ENCODE measurements at places on chromosomes 1 and 21. TPM values are rescaled to one million over a fixed set of nuclear protein-coding genes. Genes with fewer than 3 reads are reported as not detected.

KLHDC9 gene
- total RNA-seq: 1.6 TPM

DNA sequence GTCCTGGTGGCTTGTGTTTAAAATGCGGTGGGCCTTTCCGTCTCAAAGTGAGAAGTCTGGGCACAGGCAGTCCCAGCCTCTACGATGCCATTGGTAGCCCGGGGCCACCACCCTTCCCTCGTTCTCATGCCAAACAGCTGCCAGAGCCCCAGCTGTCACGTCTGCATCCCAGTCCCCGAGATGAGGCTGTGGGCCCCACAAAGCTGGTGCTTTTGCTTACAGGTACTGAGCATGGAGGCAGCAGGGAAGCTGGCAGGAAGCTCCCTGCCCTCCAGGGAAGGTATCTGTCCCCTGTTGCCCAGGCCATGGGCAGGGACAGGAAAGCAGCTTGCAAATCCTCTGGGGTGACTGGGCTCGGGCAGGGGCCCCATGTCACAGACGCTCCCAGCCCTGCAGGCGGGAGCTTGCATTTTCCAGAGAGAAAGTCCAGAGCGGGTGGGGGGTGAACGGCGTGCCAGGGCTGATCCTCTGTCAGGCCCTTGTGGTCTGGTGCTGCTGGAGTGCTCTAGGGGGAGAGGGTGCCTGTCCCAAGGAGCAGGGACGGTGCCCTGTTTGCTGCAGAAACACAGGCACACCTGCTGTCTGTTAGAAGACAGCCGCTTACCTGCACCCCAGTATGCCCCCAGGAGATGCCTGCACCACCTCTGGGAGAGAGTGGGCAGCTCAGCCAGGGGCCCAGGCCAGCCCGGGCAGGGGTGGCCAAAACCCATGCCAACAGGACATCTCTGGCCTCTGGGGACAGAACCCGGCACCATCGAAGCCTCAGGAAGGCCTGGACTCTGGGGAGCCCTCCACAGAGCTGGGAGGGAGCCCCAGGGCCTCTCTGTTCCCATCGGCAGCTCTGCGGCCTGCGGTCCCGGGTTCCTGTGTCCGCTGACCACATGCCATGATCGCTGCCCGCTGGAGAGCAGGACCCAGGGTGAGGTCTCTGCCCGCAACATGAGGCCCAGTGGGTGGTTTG, 45.9 kb downstream of the SLX9 start:
- peak; percentile 75 for DNase-seq

DNA sequence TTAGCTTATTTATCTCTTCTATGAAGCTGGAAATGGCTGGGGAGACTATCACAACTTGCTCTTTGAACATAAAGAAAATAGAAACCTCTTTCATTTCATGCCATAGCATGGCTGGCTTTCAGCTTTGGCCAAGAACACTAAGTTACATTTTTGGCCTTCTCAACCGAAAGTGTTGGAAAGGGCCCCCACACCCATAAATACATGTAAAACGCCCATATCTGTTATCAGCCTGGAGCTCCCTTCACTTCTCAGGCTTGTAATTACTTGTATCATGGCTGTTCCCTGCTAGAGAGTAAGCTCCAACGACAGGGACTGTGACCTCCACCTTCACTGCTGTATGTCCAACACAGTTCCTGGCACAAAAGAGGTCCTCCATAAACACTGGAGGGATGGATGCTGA, 12.7 kb upstream of the EIF4G3 start:
- no peak for DNase-seq

DNA sequence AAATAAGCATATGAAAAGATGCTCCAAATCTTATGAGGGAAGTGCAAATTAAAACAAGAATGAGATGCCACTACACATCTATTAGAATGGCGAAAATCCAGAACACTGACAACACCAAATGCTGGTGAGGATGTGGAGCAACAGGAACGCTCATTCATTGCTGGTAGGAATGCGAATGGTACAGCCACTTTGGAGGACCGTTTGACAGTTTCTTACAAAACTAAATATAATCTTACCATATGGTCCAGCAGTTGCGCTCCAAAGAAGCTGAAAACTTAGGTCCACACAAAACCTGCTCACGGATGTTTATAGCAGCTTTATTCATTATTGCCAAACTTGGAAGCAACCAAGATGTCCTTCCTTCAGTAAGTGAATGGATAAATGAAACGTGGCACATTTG, 50.3 kb downstream of the POFUT2 start:
- no peak for DNase-seq

CTSE gene
- total RNA-seq: not detected

DNA sequence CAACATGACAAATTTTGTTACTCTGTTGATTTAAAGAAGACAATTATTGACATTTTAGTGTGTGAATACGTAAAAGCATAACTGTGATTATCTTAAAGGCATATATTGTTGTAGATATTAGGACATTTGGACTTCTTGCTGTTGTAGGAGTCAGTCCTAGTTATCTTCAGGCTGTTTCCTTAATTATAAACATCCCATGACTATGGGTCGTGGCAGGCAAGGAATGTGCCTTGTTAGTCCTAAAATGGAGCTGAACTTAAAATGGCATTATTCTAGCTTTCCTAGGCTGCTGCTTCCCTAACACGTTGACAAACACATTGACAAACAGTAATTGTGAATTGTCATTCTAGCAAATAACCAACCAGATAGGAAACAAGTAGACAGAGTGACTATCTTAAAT, 4.4 kb upstream of the MPZL1 start:
- DNase-seq: no peak

DNA sequence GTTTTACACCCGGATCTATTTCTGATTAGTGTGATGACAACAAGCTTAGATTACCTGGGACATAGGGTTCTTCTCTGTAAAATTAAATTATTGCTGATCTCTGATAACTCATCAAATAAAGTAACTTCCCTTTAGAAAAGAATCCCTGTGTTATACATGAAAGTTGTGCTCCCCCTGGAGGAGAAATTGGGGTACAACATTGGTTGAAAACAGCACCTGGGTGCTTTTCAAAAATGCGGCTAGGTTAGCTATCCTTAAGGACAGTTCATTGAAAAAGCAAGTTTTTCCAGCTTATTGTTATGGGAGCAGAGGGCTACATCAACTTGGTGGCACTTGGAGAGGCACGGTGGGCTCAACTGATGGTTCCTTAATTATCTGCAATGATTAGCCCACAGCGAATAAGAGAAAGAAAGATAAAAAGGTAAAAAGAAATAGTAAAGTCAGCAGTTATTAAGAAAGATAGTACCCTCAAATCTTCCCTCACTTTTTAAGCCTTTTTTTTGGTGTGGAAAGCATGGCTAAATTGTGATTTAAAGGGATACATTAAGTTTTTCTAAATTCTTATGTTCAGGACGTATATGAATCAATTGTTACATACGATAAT, 97.8 kb downstream of the FMN2 start:
- DNase-seq: no peak

DNA sequence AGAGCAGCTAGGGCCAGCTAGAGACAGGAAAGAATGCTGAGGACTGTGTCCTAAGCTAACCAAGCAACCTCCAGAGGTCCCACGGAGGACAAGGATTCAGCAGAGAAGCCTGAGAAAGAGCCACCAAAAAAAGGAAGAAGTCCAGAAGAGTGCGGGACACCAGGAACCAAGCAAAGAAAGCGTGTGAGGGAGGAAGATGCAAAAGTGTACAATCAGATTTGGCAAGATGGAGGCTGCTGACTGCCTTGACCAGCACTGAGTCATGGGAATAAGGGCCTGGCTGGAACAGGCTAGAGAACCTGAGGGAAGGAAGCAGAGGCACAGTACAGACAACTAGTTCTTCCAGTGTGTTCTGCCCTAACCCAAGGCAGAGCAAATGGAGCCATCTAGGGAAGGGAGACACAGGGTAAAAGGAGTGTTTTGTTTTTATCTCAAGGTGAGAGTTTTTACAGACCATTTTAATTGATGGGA, 18.5 kb downstream of the TP53BP2 start:
- DNase-seq: no peak

SPRR1B gene
- not detected for total RNA-seq

MEGF6 gene
- 328 TPM for total RNA-seq

SYNC gene
- 72.5 TPM for total RNA-seq

ADCY10 gene
- total RNA-seq: 0.07 TPM

SPRR2D gene
- total RNA-seq: not detected

GRCh38 chr1:54227091-54227602, 27.2 kb downstream of the MRPL37 start:
- DNase-seq: no peak

- DNase-seq: no peak
These were observed 9.2 kb downstream of the RPS6KA1 start for GRCh38 chr1:26538480-26539412.

DNA sequence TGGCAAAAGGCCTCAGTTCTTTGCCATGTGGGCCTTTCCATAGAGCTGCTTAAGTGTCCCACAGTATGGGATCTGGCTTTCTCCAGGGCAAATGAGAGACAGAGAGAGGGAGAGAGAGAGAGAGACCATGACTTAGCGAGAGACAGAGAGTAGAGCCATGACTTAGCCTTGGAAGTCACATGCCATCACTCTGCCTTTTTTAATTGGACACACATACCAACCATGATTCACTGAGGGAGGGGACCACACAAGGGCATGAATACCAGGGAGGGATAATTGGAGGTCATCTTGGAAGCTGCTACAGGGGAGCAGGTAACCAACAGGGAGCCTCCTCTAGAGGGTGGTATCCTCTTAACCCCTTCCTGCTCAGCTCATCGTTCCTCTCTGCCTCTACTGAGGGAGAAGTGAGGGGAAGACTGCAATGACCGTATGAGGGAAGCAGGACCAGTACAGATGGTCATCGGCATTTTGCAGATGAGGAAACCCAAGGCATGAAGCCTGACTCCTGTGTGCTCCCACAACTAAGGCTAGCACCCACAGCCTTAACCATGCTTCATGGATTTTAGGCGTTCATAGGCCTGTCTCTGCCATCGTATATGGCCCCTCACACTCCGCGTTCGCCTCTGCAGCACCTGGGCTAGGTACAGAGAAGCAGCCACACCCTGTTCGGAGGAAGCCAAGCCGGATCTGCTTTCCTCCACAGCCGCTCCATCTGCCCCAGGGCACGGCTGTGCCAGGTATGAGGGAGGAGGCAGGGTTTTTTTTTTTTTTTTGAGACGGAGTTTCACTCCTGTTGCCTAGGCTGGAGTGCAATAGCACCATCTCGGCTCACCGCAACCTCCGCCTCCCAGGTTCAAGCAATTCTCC, 38.6 kb downstream of the MEF2D start:
- no peak for DNase-seq

DNA sequence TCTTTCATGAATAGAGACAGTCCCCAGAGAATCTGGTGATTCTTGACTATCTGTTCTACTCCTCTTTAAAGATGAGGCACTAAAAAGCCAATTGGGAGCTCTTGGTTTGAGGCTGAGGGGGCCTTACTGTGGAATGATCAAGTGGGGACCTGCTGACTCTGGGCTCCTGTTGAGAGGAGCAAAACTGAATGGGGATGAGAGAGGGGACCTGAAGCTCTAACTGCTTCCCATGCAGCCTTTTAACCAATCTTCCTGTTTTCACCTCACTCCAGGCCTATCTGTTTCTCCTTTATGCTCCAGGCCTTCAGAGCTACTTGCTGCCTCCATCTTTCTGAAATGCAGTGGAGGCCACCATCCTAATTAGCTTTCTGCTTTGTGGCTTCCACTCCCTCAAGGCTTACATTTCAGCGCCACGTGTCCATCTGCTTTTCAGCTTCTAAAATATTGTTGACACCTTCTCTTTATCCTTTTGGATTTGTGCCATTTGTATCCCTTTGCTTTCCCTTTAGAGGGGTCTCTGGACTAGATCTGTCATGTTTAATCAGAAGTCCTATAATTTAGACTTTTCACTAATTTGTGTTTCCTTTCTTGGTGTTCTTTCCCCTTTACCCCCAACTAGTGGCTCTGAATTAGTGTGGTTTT, 145.7 kb downstream of the DHRS3 start:
- DNase-seq: no peak

- no peak for DNase-seq
These were observed 74.2 kb downstream of the ATF6 start for GRCh38 chr1:161840363-161840762.

- peak; percentile 78 for DNase-seq
These were observed 39.9 kb downstream of the EPHA2 start for GRCh38 chr1:16116002-16116401.

DNA sequence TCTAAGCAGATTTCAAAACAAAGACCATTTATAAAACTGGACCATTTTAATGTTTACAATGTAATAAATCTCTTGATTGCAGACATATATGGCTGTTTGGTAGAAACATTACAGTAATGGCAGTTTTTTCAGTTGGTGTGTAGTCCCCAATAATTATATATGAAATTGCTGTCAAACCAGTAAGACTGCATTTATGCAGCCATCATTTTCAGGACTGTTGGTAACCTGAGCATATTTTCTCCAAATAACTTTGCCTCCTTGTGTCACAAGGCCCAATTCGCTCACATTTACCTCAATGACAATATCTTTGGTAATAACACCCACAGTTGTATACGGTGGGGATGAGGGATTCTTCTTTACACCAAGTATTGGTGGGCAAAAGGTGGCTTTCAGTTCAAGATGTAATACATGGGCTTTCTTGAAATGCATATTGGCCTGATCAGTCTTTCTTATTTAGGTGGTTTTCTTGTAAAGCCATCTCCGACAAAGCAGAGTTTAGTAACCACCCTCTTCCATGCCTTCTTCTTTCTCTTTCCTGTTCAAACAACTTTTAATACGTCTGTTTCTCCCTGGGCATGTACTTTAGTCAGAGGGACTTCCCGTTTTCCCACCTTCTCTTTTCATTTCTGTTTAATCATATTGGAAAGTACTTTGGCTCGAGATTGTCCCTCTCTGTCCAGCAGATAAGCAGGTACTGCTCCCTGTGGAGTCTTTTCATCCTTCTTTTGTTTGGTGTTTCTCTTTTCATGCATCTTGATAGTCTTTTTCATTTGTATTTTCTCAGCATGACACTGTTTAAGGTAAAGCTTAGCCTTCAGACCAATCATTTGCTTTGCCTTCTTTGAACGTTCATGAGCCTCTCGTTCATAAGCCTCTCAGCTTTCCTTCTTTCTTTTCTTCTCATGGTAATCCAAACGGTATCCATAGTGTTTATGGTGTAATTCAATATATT, 30.4 kb downstream of the ATP2B4 start:
- no peak for DNase-seq

MIXL1 gene
- total RNA-seq: 0.17 TPM

DNA sequence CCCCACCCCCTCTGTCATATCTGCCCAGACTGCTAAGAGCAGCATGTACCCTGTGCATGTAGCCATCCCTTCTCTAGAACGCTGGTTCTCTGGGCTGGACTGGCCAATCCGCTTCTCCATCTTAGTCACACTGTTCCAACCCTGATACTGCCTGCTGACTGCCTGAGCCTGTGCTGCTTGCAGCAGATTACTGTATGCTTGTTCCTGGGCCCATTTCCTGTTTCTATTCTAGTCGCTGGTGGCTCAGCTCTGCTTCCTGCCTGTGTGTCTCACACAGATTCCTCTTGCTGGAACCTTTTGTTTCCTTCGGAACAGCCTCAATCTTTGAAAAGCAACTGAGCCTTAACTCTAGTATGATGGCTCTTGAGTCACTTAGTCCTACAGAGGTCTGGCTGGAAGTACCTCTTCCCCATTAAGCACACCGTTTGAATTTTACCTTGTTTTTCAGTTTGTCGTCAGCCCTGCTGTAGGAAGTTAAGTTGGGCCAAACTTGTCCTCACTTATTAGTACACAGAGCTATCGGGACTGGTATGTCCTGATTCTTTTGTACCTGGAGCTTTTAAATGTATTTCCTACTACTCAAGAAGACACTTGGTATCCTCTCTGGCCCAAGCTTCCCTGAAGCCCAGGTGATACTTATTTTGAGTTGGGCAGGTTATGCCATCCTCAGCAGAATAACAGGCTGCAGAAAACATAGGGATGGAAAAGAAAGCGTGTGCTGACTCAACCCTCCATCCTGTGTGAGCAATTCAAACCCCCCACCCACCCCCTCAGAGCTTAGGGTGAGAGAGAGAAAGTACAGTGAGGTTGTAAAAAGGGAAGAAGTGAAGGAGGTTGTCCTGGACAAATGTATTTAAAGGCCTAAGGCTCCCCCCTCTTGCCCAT, 43.4 kb upstream of the PIGV start:
- DNase-seq: no peak

DYNLT4 gene
- total RNA-seq: not detected

CNR2 gene
- total RNA-seq: not detected
